Femur (tissue), 1 donor: ENCODE measurements at places on chromosomes 5 and 9.

GRCh38 chr5:149271195-149271715, 404 bp upstream of the AFAP1L1 start:
- DNase-seq, result peak; percentile 26

DNA sequence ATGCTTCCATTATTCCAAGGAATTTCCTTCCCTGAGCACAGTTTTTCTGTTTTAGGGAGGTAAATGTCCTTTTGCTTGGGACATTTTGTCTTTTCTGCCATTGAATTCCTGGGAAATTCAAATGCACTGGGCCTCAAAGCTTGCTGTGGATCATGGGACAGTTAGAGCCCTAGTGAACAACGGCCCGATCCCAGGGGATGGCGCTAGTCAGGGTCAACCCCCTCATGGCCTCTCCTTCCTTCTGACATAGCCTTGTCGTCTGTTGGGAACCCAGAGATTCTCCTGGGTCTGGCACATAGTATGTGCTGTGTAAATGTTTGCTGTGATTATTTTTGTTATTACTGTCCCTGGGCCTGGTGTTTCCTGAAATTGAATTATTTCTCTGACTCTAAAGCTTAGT, 30.7 kb upstream of the COL15A1 start:
- no peak for DNase-seq

DNA sequence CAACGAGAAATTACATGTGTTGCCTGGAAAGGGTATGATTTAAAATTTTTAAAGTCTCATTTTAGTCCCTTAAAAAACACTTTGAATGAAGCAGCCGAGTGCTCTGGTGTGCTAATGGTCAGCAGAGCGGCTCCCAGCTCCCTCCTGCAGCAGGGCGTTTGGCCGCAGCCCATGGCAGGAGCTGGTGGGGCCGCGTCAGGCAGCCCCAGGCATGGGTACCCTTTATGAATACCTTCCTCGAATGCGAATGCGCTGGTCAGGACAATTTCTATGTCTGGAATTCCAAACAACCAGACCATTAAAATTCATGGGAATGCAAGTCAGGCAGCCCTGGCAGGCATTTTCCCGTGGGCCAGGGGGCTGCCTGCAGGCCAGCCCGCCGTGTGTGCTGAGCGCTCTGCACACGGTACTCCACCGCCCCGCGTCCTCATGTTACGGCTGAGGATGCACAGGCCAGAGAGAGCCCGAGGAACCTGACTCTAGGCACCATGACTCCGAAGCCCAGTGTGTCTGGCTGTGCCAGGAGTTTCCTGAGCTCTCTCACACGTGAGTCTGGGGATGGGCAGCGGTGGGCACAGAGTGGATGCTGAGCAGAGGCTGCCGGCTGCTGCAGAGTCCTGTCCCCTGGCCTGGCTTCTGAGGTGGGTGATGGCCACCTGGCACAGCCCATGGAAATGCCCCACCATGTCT, 123.7 kb downstream of the WNK2 start:
- DNase-seq, result no peak

DNA sequence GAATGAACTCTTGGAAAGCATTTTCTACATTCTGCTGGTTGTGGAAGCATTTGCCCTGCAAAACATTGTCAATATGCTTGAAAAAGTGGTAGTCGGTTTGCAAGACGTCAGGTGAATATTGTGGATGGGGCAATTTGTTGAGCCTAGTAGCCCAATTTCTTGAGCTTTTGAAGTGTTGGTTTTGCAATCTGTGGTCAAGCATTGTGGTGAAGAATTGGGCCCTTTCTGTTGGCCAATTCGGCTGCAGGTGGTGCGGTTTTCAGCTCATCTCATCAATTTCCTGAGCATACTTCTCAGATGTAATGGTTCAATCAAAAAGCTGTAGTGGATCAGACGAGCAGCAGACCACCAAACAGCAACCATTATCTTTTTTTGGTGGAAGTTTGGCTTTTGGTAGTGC, 426.8 kb upstream of the CDH9 start:
- no peak for DNase-seq

DNA sequence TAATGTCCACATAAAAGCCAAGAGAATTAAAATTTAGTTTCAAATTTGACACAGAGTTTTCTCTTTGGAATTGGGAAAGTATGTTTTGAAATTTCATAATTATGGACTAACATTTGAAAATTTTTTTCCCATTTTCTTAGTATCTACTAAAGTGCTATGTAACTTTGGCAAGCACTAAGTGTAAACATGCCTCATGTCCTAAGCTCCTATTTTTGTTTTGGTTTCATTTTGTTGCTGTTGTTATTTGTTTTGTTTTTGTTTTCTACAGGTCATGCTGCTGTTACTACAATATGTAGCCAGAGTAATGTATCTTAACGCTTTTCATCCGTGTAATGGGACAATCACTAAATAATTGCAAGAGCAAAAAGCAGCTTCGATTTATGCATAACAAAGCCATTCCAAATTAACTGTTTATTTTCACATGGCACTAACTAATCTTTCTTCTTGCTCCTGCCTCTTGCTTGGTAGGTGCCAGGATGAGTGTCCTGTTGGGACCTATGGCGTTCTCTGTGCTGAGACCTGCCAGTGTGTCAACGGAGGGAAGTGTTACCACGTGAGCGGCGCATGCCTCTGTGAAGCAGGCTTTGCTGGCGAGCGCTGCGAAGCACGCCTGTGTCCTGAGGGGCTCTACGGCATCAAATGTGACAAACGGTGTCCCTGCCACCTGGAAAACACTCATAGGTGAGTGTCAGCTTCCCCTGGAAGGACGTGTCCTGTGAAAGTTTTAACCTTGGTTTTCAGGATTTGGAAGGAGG, 107.3 kb upstream of the PRRC1 start:
- no peak for DNase-seq

DNA sequence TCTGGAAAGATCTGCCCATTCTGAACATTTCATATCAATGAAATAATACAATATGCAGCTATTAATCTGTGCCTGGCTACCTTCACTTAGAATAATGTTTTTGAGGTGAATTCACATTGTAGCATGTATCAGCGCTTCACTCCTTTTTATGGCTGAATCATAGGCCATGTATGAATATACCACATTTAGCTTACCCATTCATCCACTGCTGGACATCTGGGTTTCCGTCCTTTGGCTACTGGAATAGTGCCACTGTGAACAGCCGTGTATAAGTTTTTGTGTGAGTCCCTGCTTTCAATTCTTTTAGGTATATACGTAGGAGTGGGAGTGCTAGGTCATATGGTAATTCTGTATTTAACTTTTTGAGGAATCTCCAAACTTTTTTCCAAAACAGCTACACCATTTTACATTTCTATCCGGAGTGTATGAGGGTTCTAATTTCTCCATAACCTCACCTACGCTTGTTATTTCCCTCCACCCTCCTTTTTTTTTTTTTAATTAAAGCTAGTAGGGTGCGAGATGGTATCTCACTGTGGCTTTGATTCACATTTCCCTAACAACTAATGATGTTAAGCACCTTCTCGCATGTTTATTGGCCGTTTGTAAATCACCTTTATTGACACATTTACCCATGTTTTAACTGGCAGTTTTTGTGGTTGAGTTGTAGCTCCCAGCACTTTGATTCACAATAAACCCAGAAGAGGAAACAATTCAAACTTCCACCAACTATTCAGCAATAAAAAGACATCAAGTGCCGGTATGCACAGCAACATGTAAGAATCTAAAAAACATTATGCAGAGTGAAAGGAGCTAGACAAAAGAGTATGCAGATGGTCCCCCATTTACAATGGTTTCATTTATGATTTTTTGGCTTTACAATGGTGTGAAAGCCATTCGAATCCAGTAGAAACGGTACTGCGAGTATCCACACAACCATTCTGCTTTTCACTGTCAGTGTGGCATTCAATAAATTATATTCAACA, 8.1 kb downstream of the SEMA4D start:
- DNase-seq, result no peak

DNA sequence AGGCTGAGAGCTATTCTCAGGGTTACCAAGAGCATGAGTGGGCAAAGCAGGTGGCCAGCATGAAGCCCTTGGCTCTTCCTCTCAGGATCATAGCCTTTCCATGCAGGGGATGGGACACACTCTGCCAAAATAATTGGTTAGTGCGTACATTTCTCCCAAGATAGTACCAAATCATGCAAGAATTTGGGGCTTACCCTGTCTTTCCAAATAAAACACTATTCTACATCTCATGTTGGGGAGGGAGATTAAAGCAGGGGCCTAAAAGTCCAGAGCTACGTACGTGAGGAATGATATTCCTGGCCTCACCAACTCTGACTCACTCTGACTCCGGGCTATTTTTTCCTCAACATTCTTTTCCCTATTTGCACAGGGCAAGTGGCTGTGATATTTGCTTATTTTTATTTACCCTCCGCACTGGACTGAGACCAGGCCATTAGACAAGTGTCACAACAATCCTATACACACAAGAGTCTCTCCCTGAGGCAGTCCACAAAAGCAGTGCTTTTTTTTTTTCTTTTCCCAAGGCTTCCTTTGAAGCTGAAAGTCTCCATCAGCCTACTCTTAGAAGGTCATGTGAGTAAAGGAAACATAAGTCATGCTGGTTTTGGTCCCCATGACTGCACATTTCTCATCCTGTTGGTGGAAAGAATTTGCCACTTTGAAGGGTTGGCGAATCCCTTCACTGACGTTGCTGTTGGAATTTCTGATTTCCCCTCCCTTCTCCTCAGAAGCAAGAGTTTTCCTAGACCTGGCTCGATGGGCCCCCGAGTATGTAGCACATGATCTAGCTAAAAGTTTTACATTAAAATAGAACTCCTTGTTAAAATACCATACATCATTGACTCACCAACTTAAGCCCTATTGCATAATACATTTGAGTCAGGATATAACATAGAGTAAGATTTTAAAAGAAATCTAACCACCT, 40.0 kb downstream of the TMEM252 start:
- DNase-seq, result no peak

DNA sequence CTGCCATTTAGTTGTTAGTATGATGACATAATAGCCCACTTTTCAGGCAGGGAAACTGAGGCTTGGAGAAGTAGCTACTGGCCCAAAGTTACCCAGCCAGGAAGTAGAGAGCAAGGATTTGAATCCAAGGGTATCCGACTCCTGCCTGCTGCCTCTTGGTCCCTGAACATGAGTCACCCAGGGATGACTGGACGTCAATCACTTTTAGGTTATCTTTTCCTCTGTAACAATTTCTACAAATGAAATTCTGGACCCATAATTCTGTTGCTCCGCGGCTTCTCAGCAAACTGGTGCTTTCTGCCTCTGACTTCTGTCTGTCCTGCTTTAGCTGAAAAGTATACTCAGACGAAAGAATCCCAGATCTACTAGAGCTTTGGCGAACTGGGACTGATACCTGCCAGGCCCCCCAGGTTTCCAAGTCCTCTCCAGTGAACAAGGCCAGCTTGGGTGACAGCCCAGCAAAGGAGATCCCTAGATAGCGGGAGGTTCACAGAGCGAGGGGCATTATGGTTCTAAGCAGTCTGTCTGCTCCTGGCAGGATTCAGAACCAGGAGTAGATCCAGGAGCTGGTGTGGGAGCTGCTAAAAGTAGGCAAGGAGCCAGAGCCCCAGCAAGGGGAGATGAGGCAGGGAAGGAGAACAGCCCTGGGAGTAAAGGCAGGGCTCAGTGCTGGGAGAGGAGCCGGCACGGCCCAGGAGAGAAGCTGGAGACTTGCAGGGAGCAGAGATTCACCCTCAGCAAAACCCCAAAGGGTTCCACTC, 20.6 kb downstream of the OLFML2A start:
- peak; percentile 54 for DNase-seq

- DNase-seq, result no peak
These were observed 33.8 kb upstream of the NEURL1B start for GRCh38 chr5:172607213-172607793.

GRCh38 chr5:171951218-171951617, 55.2 kb downstream of the FBXW11 start:
- DNase-seq, result no peak

DNA sequence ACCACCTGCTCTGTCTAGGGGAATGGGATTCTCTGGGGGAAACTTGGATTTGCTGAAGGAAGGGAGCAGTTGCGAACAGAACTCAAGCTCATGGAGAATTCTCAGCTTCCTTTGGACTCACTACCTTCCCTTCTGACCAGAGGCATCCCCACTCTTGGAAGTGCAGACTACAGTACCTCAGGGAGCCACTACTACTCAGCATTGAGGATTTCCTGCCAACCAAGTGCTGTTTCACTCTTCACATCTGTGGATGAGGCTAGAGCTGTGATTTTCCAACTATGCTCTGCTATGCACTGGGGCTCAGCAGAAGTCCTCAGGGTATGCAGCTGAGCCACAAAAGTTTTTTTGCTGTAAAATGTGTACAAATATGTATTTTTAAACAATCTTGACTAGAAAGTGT, 43.9 kb downstream of the MACROH2A1 start:
- no peak for DNase-seq

- no peak for DNase-seq
These were observed 49.5 kb downstream of the KLF4 start for GRCh38 chr9:107439991-107440456.

GRCh38 chr5:3490957-3491507, 104.6 kb upstream of the IRX1 start:
- no peak for DNase-seq

DNA sequence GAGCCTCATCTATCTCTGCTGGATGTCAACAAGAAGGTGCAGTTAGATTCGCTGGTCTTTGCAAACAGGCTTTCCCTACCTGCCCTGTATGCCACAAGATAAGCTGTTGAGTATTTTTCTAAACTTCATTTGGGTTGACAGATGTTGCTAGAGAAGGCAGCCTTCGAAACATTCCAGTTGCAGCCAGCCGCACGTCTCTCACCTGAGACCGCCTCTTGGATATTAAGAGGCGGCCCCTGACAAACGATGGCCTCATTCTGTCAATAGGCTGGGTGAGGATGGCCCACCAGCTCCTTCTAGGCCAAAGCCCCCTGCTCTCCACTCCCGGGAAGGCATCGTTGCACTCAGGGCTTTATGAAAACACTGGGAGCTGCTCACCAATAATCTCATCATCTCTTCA, 181.6 kb downstream of the DAB2IP start:
- no peak for DNase-seq

DNA sequence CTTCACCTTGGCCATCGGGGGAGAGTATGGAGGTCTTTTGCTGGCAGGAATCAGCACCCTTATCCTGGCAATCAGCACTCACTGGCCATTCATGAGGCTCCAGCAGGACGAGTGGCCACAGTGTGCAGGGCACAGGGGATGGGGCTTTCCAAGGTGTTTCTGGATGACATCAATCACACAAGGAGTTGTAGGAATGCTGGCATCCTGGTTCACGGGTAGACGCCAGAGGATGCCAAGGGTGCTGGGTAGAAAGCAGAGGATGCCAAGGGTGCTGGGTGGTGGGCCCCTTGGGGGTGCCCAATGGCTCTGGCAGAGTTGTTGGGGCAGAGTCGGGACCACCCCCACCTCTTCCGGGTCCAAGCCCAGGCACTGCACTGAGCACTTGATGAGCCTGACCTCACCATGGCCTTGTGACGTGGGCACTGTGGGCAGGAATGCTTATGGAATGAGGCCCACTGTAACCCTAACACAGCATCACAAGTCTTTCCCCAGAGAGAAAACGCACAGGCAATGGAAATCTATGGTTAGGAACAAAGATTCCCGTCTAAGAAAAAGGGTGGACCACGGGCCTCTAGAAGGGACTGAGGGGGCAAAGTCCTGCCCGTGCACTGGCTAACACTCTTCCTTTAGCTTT, 29.1 kb downstream of the CEL start:
- no peak for DNase-seq
